ENCODE measurements at places on chromosomes 12 and 14.

GRCh38 chr12:108995370-108995992 lies 25.4 kb downstream of the SVOP start:
- DNase-seq: no peak

DNA sequence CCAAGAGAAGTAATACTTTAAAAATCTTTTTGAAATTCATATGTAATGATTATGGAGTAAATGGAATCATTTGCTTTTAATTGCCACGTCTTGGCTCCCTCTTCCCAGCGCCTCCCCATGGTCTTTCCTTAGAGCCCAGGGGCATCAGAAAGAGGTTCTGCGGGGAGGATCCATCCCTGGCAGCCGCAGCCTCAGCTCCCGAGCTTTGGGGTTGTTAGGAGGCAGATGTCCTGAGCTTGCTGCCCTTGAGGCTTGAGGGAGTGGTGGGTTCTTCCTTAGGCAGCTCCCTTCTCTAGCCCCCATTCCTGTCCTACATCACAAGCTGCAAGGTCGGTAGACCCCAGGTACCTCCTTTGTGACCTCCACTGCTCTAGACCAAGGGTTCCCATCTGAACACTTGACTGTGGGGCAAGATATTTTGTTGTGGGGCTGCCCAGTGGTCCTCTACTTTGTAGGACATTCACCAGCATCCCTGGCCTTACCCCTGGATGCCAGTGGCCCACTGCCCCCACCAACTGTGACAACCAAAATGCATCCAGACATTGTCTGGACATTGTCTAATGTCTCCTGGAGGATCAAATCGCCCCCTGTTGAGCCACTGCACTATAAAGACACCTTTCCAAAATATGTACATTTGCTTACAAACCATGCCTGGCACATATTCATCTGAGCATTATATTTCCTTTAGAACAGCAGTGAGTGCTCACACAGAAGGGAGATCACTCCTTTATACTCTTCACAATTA lies 6.3 kb downstream of the PPP2R5C start:
- DNase-seq: no peak

DNA sequence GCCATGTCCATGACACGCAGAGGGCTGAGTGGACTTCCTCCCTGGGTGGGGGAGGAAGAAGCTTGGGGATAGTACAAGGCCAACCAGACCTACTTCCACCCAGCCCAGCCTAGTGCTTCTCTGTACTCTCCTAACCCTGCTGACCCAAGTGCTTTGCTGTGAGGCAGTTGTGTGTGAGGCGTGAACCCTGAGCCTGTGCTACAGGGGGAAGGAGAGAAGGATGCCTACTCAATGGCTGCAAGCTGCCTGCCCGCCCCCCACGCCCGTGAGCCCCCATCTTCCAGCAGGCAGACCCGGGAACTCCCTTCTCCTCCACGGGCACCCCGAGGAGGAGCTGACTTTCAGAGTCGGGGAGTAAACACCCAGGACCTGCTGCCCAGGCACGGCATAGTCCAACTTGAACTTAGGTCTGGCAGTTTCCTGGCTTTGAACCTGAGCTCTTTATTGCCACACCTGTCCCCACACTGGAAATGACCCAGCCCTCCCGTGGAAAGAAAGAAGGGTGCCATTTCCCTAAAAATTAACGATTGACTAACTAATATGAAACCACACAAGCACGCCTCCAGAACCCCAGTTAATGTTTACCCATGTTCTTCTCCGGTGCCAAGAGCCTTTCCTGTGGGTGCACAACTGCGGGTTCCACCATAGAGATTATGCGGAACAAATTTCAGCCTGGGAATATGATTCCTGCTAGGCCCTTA lies 10.8 kb downstream of the ALDH2 start:
- DNase-seq: no peak

DNA sequence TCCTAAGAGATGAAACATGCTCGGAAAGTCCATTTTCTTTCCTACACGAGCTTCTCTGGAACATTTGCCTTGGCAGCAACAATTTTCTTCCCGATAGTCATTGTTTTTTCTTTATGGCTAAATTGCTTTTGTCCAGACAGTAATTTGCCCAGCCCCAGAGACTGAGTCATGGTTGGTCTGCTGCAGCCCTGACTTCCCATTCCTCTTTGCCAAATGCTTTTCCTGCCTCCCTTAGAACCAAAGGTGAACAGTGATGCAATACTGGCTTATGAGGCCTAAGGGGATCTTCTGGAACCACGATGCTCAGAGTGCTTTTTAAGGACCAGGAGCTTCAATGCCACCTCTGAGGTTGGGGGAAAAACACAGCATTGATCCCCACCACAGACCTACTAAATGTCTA lies 1599.6 kb upstream of the TMEM132C start:
- no peak for DNase-seq

DNA sequence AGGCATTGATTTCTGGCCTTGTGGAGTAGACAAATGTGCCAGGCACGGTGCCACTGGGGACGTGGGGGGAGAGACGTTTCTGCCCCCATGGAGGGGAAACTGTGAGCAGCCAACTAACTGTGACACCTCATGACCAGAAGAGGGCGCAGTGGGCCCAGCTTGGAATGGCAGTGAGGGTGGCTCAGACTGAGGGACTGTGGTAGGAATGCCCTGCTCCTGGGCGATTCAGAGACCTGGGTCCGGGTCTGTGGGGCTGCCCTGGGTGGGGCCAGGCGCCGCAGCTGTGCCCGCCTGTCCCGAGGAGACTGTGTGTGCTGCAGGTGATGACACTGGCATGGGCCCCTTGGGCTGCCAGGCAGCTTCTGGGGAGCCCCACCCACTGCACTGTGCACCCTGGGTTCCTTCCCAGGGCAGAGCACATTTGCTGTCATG lies 60.6 kb downstream of the SLC25A47 start:
- DNase-seq: peak; percentile 75

DNA sequence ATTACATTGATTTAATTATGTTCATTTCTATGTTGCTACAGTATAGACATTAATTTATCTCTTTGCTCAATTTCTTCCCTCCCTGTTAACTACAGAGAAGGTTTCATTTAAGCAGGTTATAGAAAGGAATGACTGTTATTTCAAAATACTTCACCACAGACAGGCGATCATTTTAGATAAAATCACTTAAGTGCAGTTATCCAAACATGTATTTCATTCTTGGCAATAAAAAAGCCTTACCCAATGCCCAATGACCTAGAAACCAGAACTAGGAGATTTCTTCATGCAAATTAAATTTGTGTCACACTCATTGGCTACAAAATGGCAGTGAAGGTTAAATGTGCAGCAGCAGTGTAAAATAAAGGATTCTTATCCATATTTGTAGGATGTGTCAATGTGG lies 266.4 kb downstream of the KCNH5 start:
- no peak for DNase-seq

- DNase-seq: no peak
These were observed 39.8 kb downstream of the DIO3 start for GRCh38 chr14:101600891-101601605.
